ENCODE measurements at places on chromosomes 5 and 9.
A peak's percentile ranks its signal among the peaks of the same experiment; 100 is the strongest.

- peak; percentile 83 for DNase-seq
These were observed 22.8 kb downstream of the PCDH1 start for GRCh38 chr5:141855265-141856036.

- peak; percentile 45 for DNase-seq
These were observed at the start of gene ALDH1A1 for GRCh38 chr9:72952914-72953313. TSS of gene ALDH1A1 (minus strand) at chr9:72953053. CDS start at chr9:72953000, 53 bp downstream.

- DNase-seq = no peak
These were observed 57.4 kb downstream of the NFIB start for GRCh38 chr9:14256588-14256987.

DNA sequence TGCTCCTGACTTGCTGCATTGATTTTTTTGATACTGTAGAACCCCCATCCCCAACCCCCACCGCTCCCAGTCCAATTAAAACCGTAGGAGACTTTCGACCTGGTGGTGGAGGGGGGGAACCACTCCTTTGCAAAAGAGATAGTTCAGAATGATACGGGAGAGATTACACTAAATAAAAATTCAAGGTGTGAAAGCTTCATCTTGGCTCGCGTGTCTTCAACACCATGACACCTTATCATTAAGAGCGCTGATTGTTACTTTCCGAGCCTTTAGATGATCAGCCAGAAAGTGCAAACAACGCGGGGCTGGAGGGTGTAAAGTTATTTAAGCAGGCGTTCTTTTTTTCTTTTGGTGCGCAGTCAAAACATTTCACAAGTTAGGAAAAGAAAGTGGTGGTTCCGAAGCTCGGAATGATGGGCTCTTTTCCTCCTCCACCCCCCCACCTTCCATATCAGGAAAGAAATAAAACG is 1.3 kb upstream of the ZNF462 start:
- peak; percentile 54 for DNase-seq

DNA sequence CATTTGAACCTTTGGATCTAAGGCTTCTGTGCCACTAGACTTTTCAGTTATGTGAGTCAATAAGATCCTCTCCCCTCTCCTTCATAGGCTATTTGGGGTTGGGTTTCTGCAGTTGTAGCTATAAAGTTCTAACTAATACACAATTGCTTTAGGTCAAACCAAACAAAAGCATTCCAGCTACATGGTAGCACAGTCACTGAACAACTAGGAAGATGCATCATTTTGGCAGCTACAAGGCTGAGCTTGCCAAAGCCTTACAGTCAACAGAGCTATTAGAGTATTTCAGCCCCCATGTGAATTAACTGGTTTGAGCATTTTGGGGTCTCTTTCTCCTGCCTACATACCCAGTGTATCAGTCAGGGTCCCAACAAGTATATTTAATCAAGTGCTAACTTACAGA is 234.6 kb downstream of the ZNF608 start:
- no peak for DNase-seq

- no peak for DNase-seq
These were observed 384.6 kb upstream of the SLC30A5 start for GRCh38 chr5:68709239-68709638.

- no peak for DNase-seq
These were observed 8.3 kb upstream of the NDFIP1 start for GRCh38 chr5:142100307-142100706.

GRCh38 chr9:1869843-1870242 is 145.3 kb upstream of the SMARCA2 start:
- no peak for DNase-seq

- DNase-seq = peak; percentile 1
These were observed 59.0 kb downstream of the AOPEP start for GRCh38 chr9:94785215-94786169.

DNA sequence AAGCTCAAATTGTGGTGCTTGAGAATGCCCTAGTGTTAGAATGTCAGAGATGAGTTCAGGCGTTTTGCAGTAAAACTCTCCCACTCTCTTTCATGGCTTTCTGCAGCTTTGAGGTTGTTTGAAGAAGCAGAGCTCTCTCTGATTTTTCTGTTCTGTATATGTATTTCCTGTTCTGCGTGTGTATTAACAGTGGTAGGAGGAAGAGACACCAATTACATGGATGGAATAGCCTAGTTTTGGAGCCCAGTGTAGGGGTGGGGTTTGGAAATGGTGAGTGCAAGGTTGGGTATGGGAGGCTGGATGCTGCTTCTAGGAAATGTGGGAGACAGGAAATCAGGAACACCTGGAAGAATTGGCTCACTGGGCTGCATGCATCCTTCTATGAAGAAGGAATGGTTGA is 12.4 kb downstream of the LARP1 start:
- no peak for DNase-seq

- no peak for DNase-seq
These were observed 15.2 kb upstream of the TAL2 start for GRCh38 chr9:105646879-105647594.

DNA sequence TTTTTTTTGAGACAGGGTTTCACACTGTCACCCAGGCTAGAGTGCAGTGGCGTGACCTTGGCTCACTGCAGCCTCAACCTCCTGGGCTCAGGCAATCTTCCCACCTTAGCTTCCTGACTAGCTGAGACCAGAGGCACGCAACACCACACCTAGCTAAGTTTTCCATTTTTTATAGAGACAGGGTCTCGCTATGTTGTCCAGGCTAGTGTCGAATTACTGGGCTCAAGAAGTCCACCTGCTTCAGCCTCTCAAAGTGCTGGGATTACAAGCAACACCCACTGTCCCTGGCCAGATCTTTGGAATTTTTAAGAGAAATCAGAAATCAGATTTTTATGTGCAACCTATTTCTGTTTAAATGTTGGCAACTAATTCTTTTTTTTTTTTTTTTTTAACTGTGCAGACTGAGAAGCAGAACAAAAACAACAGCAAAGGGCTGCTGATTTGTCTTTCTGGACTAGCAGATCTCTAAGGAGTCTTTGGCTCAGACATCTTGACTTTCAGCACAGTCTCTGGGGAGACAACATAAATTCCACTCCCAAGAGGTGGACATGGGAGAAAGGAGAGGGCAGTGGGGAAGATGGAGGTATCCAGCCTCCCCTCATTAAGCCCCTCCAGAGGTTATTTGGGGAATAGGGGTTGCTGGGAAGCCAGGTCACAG is 54.4 kb upstream of the FABP6 start:
- DNase-seq = peak; percentile 25

DNA sequence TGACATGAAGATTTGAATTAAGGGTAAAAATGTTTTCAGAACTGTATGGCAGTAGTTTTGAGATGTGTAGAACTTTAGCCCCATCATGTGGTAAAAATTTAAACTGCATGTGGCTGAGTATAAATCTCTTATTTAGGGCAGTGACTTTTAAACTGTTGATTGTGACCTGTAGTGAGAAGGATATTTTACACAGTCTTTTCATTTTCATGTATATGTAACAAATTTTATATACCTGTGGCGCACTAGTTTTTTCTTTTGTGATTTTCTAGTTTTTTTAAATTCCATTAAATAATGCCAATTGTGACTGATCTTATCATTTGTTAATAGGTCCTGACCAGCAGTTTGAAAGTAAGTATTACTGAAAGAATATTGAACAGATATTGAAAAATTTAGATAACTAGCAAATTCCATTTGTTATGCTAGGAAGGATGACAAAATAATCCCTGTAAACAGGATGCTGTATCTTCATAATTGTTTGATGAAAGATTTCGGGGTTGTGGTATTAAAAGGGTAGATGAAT is 47.2 kb downstream of the GPBP1 start:
- DNase-seq = peak; percentile 66

- DNase-seq = no peak
These were observed 591.8 kb downstream of the PDE4D start for GRCh38 chr5:59301727-59302126.

DNA sequence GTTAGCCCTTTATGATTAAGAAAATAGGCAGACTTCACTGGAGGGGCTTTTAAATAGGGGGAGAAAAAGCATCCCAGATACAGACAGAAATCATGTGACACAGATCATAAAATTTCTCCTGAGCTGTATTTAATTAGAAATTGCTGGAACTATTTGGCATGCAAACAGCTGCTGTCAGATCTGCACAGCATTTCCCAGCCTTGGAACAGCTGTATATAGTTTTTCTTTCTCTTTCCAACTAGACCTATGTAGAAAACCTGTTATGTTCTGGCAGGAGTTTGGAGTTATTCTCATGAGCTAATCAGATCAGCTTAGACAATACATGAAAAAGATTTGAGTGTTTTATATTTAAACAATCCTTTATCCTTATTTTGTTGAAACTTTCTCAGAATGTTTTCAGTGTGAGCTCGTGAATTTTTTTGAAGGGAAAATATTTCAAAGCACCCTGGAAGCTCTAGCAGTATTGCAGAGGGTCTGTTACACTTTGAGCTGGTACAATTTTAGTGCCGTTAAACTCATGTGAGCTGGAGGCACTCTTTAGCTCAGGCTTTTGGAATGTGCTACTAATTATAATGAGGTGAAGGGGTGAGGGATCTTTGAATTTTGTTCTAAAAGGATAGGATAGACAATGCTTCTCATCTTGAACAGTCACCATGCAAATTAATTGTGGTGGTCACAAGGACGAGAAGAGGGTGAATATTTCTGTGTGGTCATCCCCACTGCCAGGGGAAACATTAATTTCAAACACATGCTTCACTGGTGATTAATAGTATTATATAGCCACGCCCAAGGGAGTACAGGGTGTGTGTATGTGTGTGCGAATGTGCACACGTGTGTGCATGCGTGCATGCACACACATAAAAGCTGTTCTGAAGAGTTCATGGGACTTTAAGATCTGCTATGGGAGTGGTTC is 239.4 kb upstream of the FBXL7 start:
- no peak for DNase-seq

DNA sequence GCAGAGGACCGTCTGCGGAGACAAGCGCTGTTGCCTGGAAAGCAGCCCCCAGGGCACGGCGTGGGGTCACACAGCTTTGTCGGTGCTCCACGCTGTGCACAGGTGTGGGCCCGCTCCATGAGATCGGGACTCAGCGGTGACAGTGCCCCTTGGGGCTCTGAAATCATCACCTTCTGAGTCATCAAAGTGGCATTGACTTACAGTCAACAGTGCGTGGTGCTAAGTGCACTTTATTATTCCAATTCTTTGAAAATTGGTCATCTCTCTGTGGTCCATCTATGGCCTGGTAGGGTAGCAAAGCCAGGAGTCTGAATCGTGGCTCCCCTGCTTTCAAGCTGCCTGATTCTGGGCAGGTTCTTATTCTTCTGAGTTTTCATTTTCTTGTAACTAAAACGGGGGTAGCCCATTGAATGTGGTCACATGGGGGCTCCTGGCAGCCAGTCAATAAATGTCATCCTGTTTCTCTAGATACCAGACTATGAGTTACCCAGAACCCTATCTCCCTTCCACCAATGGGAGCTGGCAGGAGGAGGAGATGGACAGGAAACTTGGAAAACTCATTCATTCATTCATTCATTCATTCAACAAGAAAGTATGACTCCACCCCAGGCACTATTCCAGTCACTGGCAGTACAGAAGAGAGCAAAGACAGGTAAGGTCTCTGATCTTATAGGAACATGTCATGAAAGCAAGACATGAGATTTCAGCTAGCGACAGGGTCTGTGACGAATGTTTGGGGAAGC is 20.3 kb upstream of the UNC5A start:
- DNase-seq = peak; percentile 73

GRCh38 chr5:143717400-143717799 is 94.6 kb upstream of the HMHB1 start:
- DNase-seq = no peak

- peak; percentile 82 for DNase-seq
These were observed 56.0 kb upstream of the FAM174A start for GRCh38 chr5:100479079-100479688.

DNA sequence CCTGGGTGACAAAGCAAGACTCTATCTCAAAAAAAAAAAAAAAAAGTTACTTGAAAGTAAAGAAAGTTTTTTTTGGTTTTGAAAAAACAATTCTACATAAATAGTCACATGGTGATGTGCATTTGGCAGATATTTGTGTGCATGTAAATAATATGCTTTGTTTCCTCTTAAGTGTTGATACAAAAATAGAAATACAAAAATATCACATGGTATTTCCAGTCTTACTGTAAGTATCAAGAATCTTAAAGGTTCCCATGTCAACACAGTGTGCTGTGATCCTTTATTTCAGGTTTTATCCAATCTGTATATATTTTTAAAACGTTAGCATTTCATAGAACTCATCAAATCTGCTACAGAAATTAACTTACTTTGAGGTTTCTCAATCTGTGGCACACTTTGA is 521.9 kb downstream of the TLE4 start:
- no peak for DNase-seq

DNA sequence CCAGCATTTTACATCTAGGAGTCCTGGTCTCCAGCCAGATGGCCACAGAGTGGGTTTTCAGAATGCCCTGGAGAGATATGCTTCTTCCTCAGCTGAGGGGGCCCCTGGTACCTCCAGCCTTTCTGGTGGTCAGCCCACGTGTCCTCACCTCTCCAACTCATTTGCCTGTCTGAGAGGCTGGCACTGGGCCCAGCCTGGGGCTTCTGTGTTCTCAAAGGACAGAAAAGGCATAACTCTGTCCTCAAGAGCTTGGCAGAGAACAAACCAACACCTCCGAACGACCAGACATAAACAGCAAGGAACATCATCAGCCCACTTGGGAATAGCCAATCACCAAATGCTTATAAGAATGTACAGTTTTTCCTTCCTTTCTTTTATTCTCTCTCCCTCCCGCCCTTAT is 17.1 kb downstream of the ENG start:
- DNase-seq = no peak

DNA sequence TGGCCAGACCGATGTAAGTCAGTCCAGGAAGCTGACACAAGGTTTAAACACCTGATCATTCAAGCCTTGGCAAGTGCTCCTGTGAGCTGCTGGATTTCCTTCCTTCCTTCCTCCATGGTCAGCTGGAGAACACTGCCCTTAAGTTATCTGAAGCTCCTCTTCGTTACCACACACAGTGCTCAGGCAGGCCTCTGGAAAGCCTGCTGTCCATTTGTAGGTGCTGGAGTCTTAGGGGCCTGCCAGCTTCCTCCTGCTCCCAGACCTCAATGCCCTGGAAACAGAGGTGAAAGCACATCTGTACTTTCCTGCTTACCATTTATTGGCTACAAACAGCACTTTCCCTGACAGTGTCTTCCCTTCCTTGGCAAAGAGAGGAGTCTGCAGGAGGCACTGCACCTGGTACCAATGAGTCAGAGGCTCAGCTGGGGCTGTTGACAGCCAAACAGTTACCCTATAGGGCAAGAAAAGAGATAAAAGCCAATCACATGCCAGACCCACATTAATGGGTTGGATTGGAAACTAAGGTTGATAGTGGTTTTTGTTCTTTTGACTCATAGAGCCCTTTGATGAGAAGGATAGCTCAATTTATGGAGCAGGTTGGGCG is 72.6 kb upstream of the PUM3 start:
- no peak for DNase-seq

- peak; percentile 85 for DNase-seq
These were observed 83.3 kb upstream of the CCDC112 start for GRCh38 chr5:115379622-115380344.

- peak; percentile 2 for DNase-seq
These were observed 43.4 kb upstream of the N4BP3 start for GRCh38 chr5:178069909-178070308.
